ENCODE measurements at places on chromosomes 12 and 14. TPM values are rescaled to one million over a fixed set of nuclear protein-coding genes. Genes with fewer than 3 reads are reported as not detected.

The SYT1 gene
- 31.9 TPM for total RNA-seq

The TAS2R50 gene
- total RNA-seq = not detected

The IGF1 gene
- 0.68 TPM for total RNA-seq

The CDKN1B gene
- total RNA-seq = 42.8 TPM
